GM23248 (cell line): ENCODE measurements at places on chromosomes 12 and 14. TPM values are rescaled to one million over a fixed set of nuclear protein-coding genes. Genes with fewer than 3 reads are reported as not detected.

DNA sequence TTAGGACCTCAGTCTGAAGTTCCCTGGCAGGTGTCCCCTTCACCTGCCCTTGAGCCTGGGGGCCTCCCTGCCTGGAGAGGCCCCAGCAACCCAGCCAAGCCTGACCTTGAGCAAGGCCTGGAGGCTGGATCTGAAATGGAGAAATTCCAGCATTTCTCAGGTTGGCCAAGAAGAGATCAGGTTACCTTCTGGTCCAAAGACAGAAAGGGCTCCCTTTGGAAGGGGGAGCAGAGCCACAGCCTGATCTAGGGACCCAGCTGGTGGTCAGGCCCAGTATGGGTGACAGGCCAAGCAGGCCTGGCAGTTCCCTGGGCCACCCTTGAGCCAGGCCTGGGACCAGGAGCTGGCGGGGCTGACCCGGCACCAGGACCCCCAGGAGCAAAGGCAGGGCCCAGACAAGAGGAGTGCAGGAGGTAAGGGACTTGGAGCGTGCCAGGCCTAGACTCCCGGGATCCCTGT, 82.8 kb downstream of the TNFAIP2 start:
- peak overlapping the region; percentile 98 for H3K27ac ChIP-seq
- H3K4me1 ChIP-seq, result peaks cover 29% of the 10 kb centered on the region
- H3K36me3 ChIP-seq, result no peaks in the 10 kb centered on the region; the same call in 1 of the 2 replicates
- DNase-seq, result peak; percentile 69

SCNN1A gene
- 0.76 TPM in 1 of 2 replicates, not detected in the other for total RNA-seq

DNA sequence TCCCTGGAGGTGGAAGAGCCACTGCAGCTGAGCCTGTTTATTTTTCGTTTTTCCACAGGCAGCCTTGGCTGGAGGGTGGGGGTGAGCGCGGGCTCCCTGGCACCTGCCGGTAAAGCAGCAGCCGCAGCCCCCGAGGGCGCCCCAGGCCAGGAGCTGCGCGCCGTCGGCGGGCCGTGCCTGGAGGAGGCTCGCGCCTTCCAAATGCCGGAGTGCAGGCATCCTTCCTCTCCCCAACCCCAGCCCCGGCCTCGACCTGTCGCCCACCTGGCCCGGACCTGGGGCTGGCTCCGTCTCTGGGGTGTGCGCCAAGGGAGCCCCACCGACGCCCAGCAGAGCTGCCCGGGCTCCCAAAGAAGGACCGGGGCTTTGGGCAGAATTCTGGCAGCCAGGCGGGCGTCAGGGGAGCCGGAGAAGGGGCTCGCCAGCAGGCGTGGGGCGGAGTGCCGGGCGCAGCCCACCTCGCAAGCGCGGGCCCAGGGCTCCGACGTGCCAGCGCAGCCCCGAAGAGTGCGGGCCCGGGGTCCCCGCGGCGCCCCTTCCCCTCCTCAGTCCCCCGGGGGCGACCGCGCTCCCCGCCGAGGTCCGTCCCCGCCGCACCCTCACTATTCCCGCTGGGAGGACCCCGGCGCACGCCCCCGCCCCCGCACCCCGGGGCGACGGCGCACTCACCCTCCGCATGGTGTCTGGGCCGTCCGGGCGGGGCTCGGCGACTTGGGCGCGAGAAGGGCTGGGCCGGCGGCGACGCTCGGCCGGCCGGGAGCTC, 130.3 kb downstream of the NDUFA12 start:
- no peak overlapping the region for H3K4me3 ChIP-seq
- H3K36me3 ChIP-seq, result no peaks in the 10 kb centered on the region
- H3K27ac ChIP-seq, result no peak overlapping the region
- peaks cover 56% of the 10 kb centered on the region for H3K27me3 ChIP-seq
- H3K4me1 ChIP-seq, result no peaks in the 10 kb centered on the region

DNA sequence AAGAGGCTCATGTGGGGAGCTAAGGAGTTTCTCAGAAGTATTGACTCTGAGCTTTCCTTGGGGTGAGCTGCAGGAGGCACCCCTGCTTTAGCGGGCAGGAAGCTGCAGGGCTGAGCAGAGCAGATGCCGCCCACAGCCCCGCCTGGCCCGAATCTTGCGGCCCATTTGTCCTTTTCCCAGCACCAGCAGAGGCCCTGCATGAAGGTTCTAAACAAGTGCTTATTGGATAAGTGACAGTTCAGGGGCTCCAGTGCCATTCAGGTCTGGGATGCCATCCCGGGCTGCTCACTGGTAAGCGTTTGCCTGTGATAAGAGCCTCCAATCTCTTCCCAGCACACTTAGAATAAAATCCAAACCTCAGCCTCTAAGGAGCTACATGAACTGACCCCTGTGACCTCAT, 11.4 kb downstream of the RILPL1 start:
- no peaks in the 10 kb centered on the region for H3K27me3 ChIP-seq
- peaks cover 15% of the 10 kb centered on the region for H3K36me3 ChIP-seq
- no peak overlapping the region for H3K4me3 ChIP-seq
- no peak overlapping the region for H3K27ac ChIP-seq
- peaks cover 16% of the 10 kb centered on the region for H3K4me1 ChIP-seq
